T1000 (cell line): ENCODE measurements at places on chromosomes 1 and 21.

- DNase-seq: no peak
Measured at GRCh38 chr21:26064506-26064905, 106.1 kb downstream of the APP start.

- DNase-seq: no peak
Measured at GRCh38 chr1:181711820-181712219, 228.5 kb downstream of the CACNA1E start.

DNA sequence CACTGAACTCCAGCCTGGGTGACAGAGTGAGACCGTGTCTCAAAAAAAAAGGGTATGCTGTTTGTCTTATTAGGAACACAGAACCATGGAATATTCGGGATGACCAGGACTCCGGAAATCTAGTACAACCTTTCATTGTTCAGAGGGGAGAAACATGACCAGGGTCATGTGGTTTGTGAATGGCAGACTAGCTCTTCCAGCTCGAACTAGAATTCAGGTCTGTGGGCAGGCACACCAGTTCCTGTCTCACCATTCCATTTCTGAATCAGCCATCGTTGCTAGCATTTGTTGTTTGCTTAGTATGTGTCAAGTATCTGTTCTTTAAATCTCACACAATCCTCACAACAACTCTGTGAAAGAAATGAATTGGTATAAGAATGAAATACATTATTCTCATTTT, 50.9 kb downstream of the MDM4 start:
- no peak for DNase-seq

DNA sequence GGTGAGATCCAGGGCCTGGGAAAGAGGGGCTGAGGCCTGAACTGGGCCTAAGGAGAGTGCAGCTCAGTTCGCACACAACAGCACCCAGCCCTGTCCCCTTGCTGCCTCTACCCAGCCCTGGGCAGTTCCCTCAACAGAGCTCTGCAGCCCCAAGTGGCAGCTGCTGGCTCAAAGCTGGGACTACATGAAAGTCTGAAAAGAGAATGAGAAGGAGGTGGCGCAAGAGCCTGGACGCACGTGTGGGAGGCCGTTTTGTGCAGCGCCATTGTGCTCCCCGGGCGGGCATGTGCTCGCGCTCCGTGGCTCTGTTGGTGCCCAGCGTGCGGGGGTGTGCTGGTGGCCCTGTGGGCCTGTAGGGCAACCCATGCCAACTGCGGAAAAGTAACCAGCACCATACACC, 10.3 kb downstream of the GPR37L1 start:
- no peak for DNase-seq

- DNase-seq: no peak
Measured at GRCh38 chr1:235887676-235888075, 21.0 kb upstream of the LYST start.

DNA sequence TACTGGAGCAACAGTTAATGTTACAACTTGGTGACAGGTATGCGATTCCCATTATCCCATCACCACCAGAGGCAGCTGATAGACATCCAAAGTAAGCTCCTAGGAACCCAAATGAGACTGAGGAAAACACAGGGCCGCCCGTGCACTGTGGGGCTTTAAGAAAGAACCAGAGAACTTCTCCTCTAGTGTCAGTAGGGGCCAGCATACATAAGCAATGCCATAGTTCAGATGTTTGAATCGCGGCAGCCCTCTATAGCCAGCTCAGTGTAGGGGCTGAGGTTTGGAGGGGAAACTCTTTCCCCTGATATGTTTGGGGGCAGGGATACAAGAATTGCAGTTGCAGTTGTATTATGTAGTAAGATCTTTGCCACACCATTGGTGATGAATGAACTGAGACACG, 593.3 kb upstream of the NCAM2 start:
- DNase-seq: no peak

- no peak for DNase-seq
Measured at GRCh38 chr1:245226203-245226499, 71.4 kb downstream of the KIF26B start.

GRCh38 chr1:232676307-232676706, 46.4 kb upstream of the SIPA1L2 start:
- DNase-seq: no peak

DNA sequence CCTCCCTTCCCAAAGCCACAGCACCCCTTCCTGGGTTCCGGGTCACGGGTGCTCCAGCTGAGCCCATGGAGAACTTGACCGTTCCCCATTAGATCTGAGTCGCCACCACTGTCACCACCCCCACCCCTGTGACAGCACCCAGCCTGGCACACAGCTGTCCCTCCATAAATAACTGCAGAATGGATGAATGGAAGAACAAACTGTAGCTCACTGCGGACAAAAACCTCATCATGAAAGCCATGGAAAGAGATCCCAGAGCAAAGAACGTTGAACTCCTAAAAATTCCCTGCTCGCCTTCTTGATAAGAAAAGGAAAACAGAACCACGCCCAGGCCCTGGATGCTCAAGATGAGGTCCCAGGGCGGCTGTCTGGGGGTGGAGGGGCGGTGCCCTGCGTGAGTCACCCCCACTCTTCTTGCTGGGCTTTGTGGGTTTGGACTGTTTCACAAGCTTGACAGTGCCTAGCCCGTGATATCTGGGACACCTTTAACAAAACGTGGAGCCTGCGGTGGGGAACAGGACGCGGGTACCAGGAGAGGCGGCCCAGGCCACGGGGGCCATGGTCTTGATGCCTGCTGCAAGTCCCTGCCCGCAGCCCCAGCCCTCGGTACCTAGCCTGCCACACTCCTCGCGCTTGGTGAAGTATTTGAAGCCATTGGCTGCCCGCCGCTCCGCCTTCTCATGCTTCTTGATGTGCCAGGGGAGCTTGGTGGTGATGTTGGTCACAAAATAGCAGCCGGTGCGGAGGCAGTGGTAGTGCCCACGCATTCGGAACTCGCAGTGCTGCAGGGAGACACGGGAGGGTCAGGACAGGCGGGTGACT, 151.9 kb downstream of the CASZ1 start:
- no peak for DNase-seq

DNA sequence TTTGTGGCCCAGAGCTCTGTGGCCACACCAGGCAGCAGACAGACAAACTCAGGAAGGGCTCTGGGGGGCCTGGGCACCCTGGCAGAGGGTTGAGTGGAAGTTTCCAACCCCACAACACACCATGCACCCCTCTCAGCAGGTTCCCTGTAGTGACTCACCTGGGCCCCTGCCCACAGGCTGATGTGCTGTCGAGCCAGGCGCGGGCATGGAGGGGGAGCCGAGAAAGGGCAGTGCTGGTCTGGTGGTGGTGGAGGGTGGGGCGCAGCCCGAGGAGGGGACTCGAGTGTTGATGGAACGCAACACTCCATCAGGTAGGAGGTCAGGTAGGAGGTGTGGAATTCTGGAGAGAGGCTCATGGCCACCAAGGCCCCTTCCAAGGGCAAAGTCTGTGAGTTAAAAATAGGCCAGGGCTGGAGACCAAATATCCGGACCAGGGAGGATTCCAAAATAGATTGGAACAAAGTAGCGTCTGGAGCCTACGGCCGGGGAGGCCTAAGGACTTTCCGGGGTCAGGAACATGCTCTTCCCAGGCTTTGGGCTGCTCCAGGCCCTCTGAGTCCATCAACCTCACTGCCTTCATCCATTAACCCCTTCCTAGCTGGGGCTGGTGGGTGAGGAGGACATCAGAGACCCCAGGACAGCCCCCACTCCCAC, 191.5 kb upstream of the AJAP1 start:
- no peak for DNase-seq

GRCh38 chr1:161342821-161343220, 24.9 kb downstream of the CFAP126 start:
- DNase-seq: no peak

- DNase-seq: peak; percentile 96
Measured at GRCh38 chr1:44807364-44808062, 362 bp upstream of the DYNLT4 start.

DNA sequence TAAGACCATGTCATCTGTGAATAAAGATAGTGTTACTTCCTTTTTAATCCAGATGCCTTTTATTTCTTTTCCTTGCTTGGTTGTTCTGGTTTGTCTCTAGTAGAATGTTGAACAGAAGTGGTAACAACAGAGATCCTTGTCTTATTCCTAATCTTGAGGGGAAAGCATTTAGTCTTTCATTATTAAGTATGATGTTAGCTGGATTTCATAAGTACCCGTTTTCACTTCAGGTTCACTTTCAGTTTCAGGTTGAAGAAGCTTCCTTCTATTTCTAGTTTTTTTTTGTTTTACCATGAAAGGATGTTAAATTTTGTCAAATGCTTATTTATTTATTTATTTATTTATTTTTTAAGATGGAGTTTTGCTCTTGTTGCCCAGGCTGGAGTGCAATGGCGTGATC, 22.3 kb upstream of the AGPAT3 start:
- no peak for DNase-seq

DNA sequence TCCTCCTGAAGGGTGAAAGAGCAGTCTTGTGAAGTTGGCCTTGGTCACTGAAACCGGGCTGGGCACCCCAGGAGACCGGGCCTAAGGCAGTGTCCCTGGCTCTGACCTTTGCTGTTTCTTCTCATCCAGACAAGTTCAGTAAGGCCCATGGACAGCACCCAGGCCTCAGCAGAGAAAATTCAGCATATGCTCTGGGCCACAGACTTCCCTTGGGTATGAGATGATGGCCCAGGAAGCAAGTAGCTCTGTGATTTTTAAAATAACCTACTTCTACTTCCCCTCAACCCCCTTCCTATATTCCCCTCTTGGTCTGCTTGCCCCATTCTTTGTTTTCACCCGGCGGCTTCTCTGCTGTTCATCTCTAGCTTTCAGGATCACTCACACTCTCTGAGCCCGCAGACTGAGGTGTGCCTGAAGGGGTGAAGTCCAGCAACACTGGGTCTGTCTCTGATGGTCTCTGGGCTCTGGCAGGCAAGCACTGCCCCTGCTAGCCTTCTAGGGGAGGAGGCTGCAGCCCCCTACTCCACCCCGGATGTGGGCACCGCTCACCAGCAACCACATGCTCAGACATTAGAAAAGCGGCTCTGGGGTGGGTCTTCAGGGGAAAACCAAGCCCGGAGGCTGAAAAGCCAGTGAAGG, 2.9 kb upstream of the GPR25 start:
- no peak for DNase-seq

DNA sequence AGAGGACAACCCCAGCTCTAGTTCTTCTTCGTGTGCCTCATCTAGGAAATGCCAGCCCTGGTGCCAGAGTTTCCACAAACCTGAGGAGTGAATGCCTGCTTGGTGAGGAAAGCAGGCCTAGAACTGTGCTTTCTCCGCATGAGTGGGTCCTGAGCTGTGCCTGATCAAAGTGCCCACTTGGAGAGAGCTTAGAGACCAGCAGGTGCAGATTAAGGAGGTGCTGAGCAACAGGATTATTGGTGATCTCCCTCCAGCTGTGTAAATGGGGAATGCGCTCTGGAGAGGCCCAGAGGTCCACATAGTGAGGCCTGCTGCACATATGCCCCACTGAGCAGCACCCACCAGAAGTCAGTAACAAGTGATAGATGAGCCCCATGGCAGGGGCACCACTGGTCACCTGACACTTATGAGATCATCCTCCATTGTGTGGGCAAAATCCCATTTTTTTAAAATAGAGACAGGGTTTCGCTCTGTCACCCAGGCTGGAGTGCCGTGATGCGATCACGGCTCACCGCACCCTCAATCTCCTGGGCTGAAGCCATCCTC, 127.2 kb upstream of the ZC3H12A start:
- no peak for DNase-seq

- DNase-seq: no peak
Measured at GRCh38 chr1:226446094-226446493, 38.2 kb upstream of the PARP1 start.

- DNase-seq: no peak
Measured at GRCh38 chr1:167083066-167083665, 7.0 kb downstream of the GPA33 start.

GRCh38 chr21:44708213-44708865, 3.0 kb downstream of the TSPEAR start:
- DNase-seq: no peak

DNA sequence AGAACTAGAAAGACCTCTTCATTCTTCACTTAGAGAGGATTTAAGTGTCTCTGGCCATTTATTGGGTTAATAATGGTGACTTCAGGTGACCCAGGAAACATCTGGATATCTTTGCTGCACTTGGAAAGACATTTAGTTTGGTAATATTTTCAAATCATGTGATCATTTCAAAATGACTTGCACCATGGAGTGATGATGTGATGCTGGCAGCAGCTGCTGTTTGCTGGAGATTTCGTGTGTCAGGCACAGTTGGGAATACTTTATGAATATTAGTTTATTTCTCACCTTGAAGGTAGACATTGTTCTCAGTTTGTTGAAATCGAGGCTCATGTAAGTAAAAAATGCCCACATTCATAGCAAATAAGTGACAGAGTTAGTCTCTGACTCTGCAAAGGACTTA, 236.0 kb downstream of the DISC1 start:
- DNase-seq: no peak

- no peak for DNase-seq
Measured at GRCh38 chr1:211944733-211945500, 90.4 kb downstream of the INTS7 start.

DNA sequence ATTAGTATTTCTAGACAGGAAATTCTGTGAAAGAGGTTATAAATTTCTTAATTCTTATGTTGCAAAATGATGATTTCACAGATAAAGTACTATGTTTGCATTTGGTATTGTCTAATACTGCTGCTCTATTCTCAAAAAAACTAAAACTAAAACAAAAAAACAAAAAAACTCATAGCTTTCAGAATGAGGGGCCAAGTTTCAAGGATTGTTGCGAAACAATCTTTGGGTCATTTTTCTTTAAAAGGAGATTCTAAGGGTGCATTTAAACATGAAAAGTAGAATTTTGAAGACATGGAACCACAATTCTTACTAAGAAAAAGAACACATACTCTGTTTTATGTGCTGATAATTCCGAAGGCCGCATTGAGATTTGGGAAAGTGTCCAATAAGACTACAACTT, 645.1 kb downstream of the ADGRL2 start:
- DNase-seq: no peak

GRCh38 chr1:151443846-151444782, 15.2 kb downstream of the POGZ start:
- DNase-seq: peak; percentile 47

- no peak for DNase-seq
Measured at GRCh38 chr1:89466307-89466930, 58.2 kb upstream of the LRRC8B start.

DNA sequence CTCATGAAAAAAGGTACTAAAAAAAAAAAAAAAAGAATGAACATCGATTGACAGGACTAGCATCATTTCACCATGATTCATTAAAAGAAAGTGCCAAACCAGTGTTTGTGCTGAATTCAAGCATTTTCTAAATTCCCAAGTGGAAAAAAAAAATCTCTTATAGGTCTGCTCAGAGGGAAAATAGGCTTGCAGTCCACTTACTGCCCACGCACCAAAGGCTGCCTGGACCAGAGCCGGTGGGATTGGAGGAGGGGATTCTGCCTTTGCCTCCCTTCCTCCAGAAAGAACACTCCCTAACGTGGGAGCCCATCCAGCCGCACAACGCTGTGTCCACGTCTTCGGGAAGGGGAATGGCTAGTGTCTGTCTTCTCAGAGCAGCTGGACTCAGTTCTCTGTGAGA, 5.5 kb upstream of the TRAPPC10 start:
- no peak for DNase-seq

DNA sequence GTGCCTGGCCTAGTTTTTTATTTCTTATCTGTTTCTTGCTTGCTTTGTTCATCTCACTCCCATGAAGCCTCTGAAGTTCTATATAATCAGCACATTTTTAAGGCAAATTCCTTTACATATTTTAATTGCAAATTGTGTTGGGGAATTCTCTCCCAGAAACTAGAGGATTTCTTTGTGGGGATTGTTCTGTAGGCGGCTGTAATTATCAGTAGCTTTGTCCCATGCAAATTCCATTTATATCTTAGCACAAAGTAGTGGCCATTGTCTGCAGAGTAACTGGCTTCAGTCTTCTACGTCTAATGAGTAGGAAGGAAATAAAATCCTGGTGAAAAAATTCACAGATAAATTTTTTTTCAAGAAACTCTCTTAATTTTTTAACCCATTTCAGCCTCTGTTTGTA, 35.7 kb downstream of the CLEC20A start:
- DNase-seq: no peak
